Lung (tissue), 17 donors: ENCODE measurements at places on chromosomes 2 and 18. TPM values are rescaled to one million over a fixed set of nuclear protein-coding genes. Genes with fewer than 3 reads are reported as not detected.

GRCh38 chr2:60509066-60509465 lies 44.4 kb downstream of the BCL11A start:
- H3K27ac ChIP-seq: no peak overlapping the region
- no peaks in the 10 kb centered on the region for H3K36me3 ChIP-seq
- H3K4me3 ChIP-seq: no peak overlapping the region
- no peaks in the 10 kb centered on the region for H3K4me1 ChIP-seq

SPP2 gene
- total RNA-seq: not detected

DNA sequence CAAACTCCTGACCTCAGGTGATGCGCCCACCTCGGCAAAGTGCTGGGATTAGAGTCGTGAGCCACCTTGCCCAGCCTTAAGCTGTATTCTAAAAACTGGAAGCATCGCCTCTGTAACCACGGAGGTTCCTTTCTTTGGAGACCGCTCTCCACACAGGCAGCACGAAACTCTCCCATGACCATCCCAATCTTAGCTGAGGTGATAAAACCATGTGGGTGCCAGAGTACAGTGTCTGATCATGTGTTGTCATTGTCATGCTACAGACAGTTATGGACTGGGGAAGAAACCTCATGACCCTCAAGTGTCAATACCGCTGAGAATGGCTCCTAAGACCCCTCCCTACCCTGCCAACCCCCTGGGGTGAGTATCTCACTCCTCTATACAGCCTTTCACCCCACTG lies 41.4 kb upstream of the EPG5 start:
- no peaks in the 10 kb centered on the region for H3K27me3 ChIP-seq
- H3K36me3 ChIP-seq: no peaks in the 10 kb centered on the region
- no peak overlapping the region for H3K4me3 ChIP-seq
- DNase-seq: no peak

DNA sequence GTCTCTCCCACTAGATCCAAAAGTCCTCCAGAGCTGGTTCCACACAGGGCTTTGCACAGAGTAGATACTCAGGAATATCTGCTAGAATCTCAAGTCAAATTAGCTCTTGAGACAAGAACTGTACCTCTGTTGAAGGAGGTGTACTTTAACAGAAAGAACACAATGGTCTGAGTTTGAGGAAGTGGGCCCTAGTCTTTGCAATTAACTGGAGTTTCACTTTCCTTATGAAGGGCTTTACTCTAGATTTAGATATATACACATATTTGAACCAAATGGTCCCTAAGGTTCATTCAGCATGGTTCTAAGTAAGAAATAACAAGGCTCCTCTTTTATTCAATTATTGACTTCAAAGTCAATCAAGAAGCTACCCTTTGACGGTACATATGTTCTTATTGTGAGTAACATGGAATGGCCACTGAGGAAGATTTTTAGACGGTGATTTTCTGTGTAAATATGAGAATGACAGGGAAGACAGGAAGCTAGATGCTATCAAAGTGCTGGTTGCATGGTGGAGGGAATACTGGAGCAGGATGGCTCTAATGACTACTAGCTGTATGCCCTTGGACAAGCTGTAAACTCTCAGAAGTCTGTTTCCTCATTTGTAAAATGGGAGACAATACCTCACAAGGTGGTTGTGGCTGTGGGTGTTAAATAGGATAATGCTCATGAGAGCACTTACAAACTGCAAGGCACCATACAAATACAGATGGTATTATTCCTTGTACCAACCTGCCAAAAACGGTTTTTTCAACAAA lies 73.5 kb upstream of the SERTAD2 start:
- peaks cover 8% of the 10 kb centered on the region for H3K4me1 ChIP-seq
- DNase-seq: no peak
- H3K27me3 ChIP-seq: no peaks in the 10 kb centered on the region
- H3K27ac ChIP-seq: peak overlapping the region; percentile 48
- no peak overlapping the region for H3K4me3 ChIP-seq

DNA sequence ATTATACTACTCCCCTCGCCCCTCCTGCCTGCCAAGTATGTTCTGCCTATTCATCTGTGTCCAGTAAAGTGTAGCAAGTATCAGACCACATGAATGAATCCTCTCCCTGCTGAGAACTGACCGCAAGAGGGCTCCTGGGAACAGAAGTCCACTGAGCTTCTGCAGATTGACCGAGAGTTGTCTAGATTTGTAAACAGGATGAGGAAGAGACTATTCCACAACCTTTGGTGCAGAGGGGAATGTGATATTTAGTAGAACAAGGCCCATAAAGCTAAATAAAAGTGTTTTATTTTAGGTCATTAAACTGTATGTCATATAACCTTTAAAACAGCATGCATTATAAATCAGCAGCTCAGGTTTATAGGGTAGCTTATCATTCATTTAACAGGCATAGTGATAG lies 377.0 kb downstream of the DCC start:
- no peaks in the 10 kb centered on the region for H3K27me3 ChIP-seq
- no peak overlapping the region for H3K4me3 ChIP-seq
- no peaks in the 10 kb centered on the region for H3K4me1 ChIP-seq
- H3K36me3 ChIP-seq: no peaks in the 10 kb centered on the region
- peak; percentile 64 for DNase-seq
- no peak overlapping the region for H3K27ac ChIP-seq

DNA sequence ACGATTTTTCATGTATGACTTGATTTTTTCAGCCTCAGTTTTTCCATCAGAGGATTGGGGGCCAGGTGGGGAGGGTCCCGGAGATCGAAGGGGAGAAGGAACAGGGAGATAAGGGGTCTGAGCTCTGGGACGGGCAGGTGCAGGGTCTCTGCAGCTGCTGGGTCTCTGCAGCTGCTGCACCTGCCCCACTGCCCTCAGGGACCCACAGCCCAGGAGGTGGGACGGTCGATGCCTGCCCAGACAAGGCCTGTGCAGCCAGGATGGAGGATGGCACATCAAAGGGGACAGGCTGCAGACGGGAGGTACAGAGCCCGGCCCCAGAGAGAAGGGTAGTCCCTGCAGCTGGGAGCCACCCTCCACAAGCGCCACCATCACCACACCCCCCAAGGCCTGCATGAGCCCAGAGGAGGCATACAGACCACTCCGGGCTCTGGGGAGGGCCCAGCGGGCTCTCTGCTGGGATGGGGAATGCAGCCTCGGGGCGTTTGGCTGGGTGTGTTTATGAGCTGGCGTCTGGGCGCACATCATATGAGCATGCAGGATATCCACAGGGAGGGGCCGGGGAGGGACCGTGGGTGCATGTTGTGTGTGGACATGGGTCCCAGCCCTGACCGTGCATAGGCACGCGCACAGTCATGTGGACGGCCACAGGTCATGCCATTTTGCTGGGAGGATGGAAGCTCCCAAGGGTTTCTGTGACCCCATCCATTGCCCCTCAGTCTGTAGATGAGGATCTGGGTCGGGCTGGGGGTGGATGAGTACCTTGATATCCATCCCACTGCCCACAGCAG lies 34.9 kb upstream of the GPC1 start:
- DNase-seq: no peak
- no peaks in the 10 kb centered on the region for H3K4me1 ChIP-seq
- no peak overlapping the region for H3K27ac ChIP-seq
- H3K36me3 ChIP-seq: no peaks in the 10 kb centered on the region

GRCh38 chr2:208982831-208983230 lies 441.0 kb upstream of the MAP2 start:
- H3K36me3 ChIP-seq: no peaks in the 10 kb centered on the region

DNA sequence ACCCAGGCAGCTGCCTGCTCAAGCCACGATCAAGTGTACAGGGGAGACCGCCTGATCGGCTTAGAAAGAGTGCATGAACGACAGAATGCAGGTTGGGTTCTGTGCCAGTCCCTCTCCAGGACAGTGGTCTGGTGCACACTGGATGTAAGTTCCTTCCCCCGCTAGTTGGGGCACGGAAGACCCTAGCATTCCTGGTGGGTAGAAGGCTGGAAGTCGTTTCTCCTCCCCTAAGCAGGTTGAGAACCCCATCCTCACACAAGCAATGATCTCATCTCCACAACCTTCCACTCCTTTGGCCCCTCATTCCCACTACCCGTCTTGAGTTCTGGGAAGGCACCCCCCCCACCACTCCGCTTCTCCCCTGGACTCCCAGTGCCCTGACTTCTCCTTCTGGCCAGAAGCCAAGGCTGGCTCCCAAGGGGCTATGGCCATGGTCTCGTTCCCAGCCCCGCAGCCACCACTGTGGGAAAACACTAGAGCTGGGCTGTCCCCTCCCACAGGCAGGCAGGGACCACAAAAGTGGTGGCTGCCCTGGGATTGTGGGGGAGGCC lies 1.4 kb upstream of the ANKRD39 start:
- H3K27me3 ChIP-seq: no peaks in the 10 kb centered on the region
- no peaks in the 10 kb centered on the region for H3K36me3 ChIP-seq
- DNase-seq: peak; percentile 36
- H3K4me1 ChIP-seq: peaks cover 6% of the 10 kb centered on the region

GRCh38 chr2:68737711-68738110 lies 3.1 kb downstream of the ARHGAP25 start:
- no peaks in the 10 kb centered on the region for H3K4me1 ChIP-seq
- no peak overlapping the region for H3K27ac ChIP-seq

GRCh38 chr18:25453556-25454269 lies 101.7 kb upstream of the ZNF521 start:
- H3K27me3 ChIP-seq: no peaks in the 10 kb centered on the region
- no peaks in the 10 kb centered on the region for H3K36me3 ChIP-seq
- peaks cover 2% of the 10 kb centered on the region for H3K4me1 ChIP-seq
- no peak overlapping the region for H3K4me3 ChIP-seq
- DNase-seq: no peak

PIGN gene
- 25.2 TPM for total RNA-seq

DNA sequence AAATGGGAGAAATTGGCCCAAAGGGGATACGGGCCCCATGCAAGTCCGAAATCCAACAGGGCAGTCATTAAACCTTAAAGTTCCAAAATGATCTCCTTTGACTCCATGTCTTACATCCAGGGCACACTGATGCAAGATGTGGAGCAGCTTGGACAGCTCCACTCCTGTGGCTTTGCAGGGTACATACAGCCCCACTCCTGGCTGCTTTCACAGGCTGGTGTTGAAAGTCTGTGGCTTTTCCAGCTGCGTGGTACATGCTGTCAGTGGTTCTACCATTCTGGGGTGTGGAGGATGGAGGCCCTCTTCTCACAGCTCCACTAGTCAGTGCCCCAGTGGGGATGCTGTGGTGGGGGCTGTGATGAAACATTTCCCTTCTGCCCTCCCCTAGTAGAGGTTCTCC lies 8.6 kb upstream of the TMX3 start:
- H3K4me1 ChIP-seq: no peaks in the 10 kb centered on the region
- no peak overlapping the region for H3K27ac ChIP-seq
- H3K36me3 ChIP-seq: no peaks in the 10 kb centered on the region
- H3K4me3 ChIP-seq: no peak overlapping the region

GRCh38 chr18:76573325-76574025 lies 78.4 kb upstream of the ZNF516 start:
- H3K27me3 ChIP-seq: no peaks in the 10 kb centered on the region
- no peak overlapping the region for H3K4me3 ChIP-seq
- H3K27ac ChIP-seq: no peak overlapping the region
- no peak for DNase-seq

DNA sequence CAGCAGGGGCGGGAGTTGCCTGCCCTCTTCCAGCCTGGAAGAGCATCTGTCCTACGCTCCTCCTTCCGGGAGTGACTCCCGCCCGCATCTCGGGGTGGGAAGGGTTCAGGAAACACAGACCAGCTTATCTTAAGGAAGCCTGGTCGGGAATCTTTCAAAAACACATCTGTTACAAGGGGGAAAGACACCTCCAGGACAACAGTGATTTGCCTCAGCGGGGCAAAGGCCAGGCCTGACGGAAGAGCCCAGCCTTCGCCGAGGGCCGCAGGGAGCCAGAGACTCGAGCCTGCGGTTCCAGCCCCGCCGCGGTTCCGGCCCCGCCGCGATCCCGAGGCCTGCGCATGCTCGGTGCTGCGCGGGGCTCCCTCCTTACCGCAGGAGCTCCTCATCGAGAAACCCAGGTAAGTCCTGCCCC lies 38.1 kb upstream of the TGIF1 start:
- H3K27ac ChIP-seq: peak overlapping the region; percentile 61
- peak overlapping the region; percentile 22 for H3K4me3 ChIP-seq
- peak; percentile 17 for DNase-seq
- H3K27me3 ChIP-seq: no peaks in the 10 kb centered on the region
- H3K4me1 ChIP-seq: no peaks in the 10 kb centered on the region

CTDSP1 gene
- 183 TPM for total RNA-seq
